ENCODE measurements at places on chromosomes 7 and 10.
A peak's percentile ranks its signal among the peaks of the same experiment; 100 is the strongest.

GRCh38 chr10:75972491-75973276 is 541.3 kb downstream of the LRMDA start:
- DNase-seq, result no peak

DNA sequence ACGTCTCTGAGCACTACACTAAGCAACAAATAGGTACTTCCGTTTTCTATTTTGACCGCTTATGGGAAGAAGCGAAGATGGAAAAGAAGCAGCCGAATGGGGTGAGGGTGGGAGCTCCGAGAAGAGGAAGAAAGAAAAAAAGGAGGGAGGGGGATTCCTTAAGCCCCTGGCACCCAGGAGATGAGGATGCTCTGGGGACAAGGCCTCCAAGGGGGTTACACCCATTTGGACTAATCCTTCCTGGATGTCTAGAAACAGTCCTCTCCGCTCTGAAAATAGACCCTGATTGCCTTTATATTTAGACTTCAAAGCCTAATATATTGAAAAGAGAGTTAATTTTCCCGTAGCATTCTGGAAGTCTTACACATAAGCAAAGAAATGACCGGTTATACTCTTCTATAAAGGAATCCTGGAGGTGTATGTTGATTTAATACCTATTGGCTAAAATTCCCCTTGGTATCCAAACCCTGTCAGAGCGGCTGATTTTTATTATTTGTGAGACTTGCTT is 676 bp upstream of the HTR7 start:
- no peak for DNase-seq

DNA sequence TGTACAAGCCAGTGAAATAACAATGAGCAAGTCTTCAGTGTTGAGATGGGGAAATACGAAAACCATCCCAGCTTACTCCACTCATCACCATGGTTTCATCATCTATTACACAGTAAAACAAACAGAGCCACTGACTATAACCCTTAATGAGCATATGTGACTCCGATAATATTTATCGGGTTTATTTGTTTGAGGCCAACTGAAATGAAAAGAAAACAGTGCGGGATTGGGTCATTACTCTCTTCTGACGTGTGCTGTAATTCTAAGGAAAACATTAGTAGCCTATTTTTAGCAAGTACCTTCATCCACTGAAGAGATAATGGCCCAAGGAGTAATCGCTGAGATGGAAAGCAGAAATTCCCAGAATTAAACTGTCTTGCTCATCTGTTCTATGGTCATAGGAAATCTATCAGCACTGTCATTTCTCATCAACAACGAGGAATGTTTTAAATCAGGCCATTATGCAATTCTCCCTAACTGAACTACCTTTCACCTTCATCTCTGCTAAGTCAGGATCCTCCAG is 716.5 kb downstream of the INHBA start:
- peak; percentile 35 for DNase-seq

- DNase-seq, result no peak
Observed at GRCh38 chr10:66026321-66026720, 899.5 kb upstream of the LRRTM3 start.

DNA sequence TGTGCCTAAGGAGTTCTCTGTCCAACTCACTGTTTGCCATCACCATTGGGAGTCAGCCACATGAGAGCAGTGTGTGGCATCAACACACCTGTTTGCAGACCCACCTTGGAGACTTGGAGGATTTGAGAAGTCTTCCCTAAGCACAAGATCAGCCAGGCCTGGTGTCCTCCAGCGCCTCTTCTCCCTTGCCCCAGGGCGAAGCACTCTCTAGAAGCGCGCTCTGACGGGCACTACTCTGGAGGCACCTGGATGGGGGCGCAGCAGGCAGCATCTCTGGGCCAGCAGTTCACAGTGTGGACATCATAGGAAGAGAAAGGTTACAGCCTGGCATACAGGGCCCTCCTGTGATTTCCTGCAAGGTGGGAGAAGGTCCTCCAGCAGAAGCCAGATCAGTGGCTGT is 289.3 kb downstream of the CELF2 start:
- no peak for DNase-seq

GRCh38 chr7:113812591-113813255 is 106.1 kb downstream of the PPP1R3A start:
- DNase-seq, result no peak

GRCh38 chr7:43756368-43757072 is 2.0 kb upstream of the BLVRA start:
- no peak for DNase-seq

Measured in A549 (cell line).